Stimulated activated CD8-positive, alpha-beta memory T cell treated with anti-CD3 and anti-CD28 coated beads, Interleukin-4, amount 100 ng/mL, for 4 hours (primary cell): ENCODE measurements at places on chromosomes 11 and 22.

DNA sequence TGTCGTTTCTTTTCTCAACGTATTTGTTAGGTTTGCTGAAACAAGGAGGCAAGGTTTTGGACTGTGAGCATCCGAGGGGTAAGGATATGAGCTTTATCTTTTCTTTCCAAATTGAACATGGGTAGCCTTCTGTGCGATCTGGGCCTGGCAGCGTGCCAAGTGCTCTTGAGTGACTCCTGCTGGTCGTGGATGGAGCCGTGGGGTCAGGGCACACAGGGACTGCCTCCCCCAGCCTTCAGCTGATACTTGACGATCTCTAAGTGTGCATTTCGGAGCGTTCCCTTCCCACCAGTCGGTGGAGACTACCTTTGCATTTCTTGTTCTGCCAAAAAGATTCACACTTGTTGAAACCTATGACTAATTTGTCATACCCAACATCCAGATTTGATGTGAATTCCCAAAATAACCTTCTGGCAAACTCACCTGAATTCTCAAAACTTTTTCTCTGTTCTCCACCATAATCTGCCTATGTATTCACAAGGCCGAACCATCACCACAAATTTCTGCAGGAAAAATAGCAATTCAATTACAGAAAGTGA is 40.1 kb upstream of the CLMP start:
- peak; percentile 16 for DNase-seq

DNA sequence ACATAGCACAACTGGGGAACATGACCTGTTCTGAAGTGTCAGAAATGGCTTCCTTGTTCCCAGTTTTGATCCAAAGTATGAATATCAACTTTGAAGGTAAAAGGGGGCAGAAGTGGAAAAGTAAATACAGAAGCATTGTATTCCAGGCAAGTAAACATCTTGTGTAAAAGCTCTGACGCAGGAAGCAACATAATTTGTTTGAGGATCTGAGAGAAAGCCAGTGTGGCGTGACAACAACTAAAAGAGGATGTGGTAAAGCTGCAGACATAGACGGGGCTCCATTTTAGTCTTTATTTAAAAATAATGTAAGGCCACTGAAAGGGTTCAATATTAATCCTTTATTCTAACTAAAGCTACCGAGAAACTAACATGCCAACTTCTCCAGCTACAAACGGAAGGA is 310.2 kb downstream of the DLG2 start:
- no peak for DNase-seq

GRCh38 chr22:39559456-39560105 is 11.0 kb upstream of the CACNA1I start:
- no peak for DNase-seq

DNA sequence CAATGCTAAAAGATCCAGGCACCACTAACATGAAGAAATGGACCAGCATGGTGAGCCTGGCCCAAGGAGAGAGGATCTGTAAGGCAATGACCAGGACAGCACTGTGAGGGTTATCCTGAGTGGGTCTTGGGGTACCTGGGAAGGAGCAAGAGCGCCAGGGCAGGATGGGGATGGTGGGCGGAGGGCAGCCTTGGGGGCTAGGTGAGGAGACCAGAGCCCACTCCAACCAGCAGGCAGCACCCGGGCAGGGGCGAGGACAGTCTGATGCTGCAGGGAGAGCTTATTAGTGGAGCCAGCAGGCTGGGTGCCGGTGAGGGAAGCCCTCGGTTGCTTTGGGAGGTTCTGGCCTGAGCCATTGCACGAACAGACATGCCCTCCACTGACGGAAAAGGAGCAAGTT is 10.7 kb upstream of the NAP1L4 start:
- DNase-seq: no peak

DNA sequence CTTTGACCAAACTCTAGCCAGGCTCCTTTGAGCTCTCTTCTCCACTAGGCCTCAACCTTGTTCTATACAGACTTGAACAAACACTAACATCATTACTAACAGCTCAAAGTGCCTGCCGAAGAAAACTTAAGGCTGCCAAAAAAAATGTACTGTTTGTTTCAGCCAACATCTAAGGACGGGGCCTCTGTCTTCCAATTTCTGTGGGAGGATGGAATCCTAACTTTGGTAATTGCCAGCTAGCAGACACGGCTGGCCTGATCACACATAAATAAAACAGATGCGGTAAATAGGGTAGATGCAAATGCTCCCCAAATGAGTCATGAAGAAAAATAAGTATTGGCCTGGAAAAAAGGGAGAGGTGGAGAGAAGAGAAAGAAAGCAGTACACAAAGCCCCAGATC is 394.3 kb downstream of the TMEM135 start:
- DNase-seq: no peak

DNA sequence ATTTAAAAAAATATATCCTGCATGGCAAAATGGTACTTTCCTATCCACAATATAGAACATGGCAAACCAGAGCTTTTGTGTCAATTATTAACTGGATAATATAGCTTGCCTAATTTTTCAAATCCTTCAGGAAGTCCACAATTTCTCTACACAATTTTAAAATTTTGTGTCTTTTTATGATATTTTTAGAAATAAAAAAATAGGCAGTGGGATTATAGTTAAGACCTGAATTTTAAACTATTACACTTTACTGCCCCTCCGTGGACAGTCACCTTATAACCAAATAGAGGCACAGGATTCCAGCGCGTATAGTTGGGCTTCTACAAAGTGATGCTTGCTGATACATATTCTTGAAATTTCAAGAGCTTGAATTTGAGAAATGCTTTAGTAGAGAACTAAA is 2.1 kb upstream of the DMC1 start:
- DNase-seq: no peak

DNA sequence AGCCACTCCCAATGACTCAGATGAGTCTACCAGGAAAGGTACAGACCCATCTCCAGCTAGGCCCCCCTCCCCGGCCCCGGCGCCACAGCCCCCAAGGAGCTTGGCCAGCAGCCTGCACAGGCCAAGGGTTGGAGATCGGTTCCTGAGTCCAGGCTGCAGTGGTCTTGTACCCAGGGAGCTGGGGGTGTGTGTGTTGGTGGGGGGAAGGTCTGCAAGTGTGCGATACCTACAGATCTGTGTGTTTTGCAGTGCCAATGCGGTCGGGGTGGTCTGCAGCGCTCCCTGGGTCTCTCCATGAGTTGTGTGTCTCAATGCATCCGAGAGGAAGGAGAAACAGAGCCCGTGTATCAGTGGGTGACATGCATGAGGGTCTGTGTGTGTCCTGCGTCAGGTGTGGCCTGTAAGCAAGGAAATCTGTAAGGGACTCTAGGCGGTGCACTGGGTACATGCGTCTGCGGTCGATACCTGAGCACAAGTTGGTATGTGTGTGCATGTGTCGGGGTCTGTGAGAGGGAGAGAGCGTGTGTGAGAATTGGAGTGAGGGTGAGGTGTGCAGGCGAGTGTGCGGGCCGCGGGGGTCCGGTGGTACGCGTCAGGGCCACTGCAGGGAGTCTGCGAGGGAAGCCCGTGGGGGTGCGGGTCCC is 645 bp downstream of the CDC42BPG start:
- DNase-seq: no peak

- no peak for DNase-seq
Observed at GRCh38 chr11:71190551-71190950, 61.8 kb downstream of the SHANK2 start.

DNA sequence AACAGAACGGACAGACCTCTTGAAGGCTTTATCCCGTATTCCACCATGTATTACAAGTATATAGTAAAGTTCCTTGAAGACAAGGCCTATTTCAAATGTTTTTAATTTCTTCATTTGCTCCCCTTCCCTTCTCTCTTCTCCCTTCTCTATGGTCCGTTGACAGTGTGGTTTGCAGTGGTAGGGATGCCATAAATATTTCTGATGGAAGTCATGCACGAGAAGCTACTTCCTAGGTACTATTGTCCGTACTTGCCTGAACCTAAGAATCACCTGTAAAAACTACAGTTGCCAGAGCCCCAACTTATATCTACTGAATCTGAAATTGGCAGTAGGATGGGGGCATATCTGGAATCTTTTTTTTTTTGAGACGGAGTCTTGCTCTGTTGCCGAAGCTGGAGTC is 2.8 kb downstream of the PISD start:
- no peak for DNase-seq

- DNase-seq: no peak
Observed at GRCh38 chr11:61357233-61357893, 4.3 kb downstream of the CYB561A3 start.
